ENCODE measurements at places on chromosomes 2 and 18. TPM values are rescaled to one million over a fixed set of nuclear protein-coding genes. Genes with fewer than 3 reads are reported as not detected.

Gene ANKRD44
- total RNA-seq = 58.7 TPM

Gene OTOS
- total RNA-seq = not detected

Gene SNTG2
- total RNA-seq = 1.4 TPM

Gene PCARE
- 0.95 TPM for total RNA-seq

Gene SH2D6
- total RNA-seq = 0.97 TPM

Gene DIPK1C
- total RNA-seq = not detected

Gene FHOD3
- total RNA-seq = 2.5 TPM

Gene AGAP1
- 36.2 TPM for total RNA-seq

Gene HTR2B
- 0.65 TPM for total RNA-seq

Gene FZD7
- total RNA-seq = 15.2 TPM

Gene CYP1B1
- total RNA-seq = 67.0 TPM

Gene DAPL1
- total RNA-seq = not detected

- DNase-seq = no peak
These were observed 772.3 kb downstream of the LRRTM4 start for GRCh38 chr2:76749858-76750257.

GRCh38 chr2:171702781-171703556 lies 15.7 kb downstream of the DYNC1I2 start:
- DNase-seq = no peak

DNA sequence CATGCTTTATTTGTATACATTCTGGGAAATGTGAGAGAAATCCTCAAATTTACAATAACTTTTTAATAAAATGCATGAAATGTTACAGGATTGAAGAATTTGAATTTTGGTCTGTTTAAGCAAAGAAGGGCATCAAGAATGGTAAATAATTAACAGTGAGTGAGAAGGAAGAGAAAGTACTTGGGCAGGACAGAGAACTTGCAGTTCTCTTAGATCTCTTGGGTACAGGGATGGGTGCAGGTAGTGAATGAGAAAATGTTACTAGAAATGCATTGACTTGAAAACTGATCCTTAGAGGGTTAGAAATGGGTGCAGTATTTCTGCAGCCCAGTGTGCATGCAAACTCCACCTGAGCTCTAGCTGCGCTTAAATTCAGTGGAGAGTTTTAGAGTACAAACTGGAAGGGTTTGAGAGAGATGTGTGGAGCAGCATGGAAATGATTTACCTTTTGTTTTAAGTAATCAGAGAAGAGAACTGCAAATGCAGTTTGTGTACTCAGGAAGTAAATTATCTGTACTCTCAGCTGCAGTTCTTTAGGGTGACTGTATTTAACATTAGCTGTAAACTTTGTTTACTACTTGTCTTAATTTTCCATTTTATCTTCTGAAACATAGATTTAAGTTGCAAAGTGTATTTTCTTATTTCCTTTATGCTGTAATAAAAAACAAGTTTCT lies 51.0 kb upstream of the RAB27B start:
- no peak for DNase-seq

DNA sequence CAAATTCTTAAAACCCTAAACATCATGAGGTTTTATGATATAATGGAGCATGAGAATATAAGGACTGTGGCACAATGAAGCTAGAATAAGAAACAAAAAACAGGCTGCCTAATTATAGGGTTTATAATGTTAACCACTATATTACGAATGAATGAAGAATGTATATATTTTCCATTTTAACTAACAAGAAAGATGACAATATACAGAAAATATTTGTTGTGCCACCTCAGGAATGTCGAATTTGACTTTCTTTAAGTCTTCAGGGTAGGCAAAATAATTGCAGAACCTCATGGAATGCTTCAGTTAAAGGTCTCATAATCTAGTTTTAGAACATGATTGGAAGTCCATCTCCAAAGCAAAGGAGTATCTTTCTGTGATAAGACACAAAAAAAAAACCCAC lies 282.9 kb upstream of the SLC8A1 start:
- DNase-seq = no peak

DNA sequence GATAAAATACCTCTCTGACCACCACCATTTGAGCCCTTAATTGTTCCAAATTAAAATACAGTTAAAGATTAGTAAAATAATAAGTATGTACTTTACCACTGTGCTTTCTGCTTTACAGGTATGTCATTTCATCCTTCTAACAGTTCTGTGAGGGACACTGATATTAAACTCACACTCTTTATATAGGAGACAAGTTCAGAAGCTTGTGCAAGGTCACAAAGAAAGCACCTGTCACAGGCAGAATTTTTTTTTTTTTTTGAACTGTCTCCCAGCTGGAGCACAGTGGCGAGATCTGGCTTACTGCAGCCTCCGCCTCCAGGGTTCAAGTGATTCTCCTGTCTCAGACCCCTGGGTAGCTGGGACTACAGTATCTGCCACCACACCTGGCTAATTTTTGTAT lies 21.6 kb upstream of the GPR75 start:
- no peak for DNase-seq

DNA sequence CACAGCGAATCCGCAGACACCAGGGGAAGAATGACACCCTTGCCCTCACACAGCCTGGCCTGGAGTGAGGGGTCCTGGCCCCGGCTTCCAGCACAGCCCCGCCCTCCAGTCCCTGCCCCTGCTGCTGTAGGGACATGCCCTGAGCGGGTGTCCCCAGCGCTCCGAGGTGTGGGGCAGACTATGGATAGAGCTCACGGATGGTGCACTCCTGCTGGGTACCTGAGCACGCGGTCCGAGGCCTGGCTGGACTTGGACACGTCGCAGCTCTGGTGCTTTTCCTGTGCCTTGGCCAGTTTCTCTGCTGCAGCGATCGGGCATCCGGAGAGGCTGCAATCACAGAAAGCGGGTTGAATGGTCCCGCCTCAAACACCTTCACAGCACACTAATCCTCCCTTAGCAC lies 165.7 kb upstream of the PXDN start:
- no peak for DNase-seq

DNA sequence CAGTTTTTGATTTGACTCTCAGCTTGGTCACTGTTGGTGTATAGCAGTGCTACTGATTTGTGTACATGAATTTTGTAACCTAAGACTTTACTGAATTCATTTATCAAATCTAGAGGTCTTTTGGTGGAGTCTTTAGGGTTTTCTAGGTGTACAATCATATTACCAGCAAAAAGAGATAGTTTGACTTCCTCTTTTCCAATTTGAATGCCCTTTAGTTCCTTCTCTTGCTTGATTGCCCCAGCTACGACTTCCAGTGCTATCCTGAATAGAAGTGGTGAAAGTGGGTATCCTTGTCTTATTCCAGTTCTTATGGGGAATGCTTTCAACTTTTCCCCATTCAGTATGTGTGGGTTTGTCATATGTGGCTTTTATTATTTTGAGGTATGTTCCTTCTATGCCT lies 312.9 kb upstream of the REV1 start:
- no peak for DNase-seq

GRCh38 chr2:191108331-191108730 lies 42.5 kb downstream of the STAT4 start:
- no peak for DNase-seq

DNA sequence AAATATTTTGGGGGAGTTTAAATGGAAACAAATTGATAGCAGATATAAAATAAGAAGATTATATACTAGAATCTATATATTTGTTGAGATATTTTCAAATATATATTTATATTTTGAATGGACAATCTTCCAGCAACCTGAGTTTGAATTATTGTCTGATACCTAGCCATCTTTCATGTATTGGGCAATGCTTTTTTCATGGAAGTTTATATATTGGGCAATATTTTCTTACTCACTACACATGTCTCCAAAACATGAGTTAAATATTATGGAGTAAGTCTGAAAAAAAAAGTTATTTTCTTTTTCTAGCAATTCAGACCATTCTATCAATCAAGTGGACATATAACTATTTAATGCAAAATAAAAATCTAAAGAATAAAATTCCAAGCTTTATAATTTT lies 295.2 kb downstream of the NYAP2 start:
- DNase-seq = no peak

DNA sequence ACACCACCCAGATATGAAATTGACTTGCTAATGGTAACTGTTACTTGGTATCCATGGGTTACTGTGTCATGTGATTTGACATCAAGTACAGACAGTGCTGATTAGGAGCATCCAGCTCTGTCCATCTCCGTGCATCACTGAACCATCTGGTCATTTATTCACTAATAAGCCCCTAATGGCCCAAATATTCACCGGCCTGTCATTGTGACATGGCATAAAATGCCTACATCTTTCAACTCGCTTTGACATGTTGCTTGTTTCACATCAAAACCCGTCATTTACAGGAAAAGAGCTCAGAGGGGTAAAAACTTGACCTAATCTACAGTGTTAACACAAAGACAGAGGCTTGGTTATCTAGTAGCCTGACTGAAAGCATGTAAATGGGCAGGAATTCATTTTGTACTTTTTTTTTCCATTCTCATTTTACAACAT lies 308.9 kb upstream of the ATP5MC3 start:
- no peak for DNase-seq

GRCh38 chr2:127770973-127771735 lies 39.8 kb downstream of the WDR33 start:
- DNase-seq = no peak

DNA sequence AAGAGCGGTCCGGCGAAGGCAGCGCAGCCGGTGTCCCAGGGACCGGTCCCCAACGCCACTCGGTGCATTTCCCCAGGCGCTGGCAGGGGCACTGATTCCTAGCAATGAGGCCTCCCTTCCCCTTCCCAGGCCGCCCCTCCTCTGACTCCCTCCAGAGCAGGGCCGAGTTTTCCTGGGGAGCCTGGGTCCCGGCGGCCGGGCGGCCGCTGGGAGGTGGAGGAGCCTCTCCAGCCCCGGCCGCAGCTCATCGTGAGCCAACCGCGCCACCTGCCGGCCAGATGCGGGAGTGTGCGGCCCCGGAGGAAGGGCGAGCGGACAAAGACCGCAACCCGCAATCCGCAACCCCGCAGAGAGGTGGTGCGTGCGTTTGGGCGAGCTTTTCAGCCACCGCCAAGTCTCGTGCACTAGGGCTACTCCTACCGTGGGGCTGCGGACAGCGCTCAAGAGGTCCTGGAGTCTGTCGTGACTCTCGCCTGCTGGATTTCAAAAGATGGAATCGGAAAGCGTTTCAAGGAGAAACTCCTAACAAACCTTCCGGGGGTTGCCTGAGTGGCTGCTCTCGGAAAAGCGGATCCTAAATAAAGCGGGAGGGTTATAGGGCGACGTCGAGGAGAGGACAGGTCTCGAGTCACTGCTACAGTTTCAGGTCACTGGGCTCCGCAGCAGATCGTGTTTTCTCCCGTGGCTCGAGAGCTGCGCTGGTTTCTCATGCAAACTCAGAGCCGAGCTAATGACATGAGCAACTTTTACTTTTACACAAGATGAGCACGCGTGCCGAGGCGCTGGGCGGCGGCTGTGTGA lies 1.5 kb upstream of the EPHA4 start:
- peak; percentile 88 for DNase-seq

GRCh38 chr2:21262426-21262940 lies 138.7 kb downstream of the TDRD15 start:
- DNase-seq = no peak

DNA sequence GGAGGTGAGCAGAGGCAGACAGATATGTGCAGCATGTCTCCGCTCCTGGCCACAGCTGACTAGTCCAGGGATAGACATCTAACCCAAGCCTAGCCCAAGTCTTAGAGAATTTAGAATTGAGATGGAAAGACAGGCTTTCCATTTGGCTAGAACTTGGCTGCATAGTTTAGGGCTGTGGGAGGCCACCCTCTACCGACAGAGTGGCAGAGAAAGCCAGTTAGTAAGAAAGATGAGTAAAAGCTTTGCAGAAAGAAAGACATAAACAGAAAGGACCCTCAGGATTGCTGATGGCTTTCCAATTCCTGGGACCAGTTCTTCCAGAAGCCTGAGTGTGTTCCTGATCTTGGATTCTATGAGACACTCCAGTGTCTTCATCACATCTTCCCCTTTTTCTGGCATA lies 62.1 kb downstream of the DYM start:
- no peak for DNase-seq

DNA sequence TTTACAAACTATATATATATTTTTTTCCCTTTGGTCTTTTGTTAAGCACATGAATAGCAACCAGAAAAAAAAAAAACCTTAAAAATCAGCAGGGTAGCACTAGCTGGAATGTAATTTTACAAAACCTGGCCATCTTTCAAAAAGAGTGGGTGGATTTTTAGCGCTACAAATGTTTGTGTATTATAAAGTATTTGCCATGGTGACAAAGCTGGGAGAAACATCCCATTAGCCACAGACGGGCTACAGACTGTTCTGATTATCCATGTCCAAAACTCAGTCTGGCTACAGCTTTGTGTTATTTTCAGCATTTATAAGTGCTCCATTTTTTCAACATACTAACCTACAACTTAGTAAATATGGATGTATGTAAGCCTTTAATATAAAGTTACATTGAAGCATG lies 249.5 kb upstream of the TANK start:
- DNase-seq = no peak

DNA sequence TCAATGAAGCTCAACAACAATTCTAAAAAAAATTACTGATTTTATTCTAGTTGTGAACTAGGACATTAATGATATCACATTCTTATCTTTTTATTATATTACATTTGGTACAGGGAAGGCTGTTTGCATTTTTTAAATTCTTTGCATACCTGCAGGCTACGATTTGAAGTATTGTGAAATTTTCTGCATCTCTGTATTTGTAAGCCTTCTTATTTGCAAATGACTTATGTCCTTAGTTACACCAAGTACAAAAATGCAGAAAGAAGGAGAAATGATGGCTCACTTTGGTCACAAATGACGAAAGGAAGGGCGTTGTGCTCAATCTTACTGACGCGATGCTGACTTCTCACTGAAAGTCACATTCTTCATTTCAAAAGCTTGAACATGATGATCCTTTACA lies 227.5 kb upstream of the SOX11 start:
- no peak for DNase-seq

DNA sequence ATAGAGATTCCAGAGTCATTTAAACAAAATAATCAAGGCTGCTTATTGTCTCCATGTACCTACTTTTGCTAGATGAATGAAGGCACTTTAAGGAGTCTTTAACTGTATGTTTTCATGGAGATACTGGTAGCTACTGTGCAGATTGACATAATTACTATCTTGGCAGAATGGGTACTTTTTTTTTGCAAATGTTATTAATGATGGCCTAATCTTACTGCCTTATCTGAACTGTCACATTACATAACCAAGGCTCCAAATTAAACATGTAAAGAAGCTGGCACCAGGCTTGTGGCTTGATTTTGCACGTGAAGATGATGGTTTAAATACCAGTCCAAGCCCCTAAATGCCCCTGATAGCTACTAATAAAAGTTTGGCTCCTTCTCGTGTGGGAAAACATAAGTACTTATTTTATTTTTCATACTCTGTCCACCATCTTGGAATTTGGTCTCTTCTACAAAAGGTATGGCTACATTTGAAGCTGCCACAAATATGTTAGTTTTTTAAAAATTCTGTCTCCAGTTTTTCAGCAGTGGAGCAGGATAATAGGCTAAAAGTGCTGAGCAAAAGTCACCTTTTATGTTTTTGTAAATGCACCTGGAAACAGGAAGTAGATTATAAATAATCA lies 4.1 kb downstream of the TRIB2 start:
- no peak for DNase-seq

Data from lower lobe of right lung (tissue), 2 donors.